ENCODE measurements at places on chromosomes 1 and 21.

- DNase-seq: no peak
Observed at GRCh38 chr1:165807613-165808012, 19.8 kb upstream of the UCK2 start.

- DNase-seq: no peak
Observed at GRCh38 chr1:183548116-183548515, 42.1 kb downstream of the NCF2 start.

GRCh38 chr1:36988741-36989193 lies 45.5 kb downstream of the GRIK3 start:
- DNase-seq: no peak

DNA sequence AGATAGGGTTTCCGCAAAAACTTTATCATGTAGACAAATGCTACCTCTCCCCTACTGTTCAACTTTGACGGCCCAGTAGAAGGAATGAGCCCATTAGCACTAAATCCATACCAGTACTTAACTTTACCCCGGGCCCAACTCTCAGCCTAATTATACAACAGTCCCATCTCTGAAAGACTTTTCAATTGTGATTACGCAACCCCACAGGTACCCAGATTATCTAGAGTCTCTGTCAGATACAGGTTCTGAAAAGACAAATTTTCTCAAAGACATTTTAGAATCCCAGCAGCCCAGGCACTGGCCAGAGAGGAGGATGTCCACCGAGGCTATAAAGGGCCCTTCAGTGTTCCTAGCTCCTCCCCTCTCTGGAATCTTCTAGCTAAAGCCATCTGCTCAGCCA lies 15.0 kb downstream of the FAM78B start:
- DNase-seq: no peak

- DNase-seq: no peak
Observed at GRCh38 chr21:44360159-44360558, 6.7 kb downstream of the TRPM2 start.

DNA sequence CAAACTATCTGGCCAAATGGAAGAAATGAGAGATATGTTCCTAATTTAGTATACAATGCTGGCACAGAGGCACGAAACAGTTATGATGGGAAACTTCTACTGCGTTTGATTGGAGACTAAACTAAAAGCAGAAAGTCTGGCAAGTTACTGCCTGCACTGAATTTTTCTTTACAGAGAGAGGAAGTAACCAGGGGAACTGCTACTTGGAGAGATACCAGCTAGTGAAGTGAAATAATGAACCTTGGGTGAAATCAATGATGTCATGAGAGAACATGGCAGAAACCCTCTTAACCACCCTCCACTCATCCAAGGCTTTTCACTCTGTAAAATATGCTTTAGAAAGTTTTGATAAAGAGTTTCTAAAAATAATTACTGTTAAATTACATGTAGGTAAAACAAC lies 29.3 kb downstream of the NIBAN1 start:
- no peak for DNase-seq

DNA sequence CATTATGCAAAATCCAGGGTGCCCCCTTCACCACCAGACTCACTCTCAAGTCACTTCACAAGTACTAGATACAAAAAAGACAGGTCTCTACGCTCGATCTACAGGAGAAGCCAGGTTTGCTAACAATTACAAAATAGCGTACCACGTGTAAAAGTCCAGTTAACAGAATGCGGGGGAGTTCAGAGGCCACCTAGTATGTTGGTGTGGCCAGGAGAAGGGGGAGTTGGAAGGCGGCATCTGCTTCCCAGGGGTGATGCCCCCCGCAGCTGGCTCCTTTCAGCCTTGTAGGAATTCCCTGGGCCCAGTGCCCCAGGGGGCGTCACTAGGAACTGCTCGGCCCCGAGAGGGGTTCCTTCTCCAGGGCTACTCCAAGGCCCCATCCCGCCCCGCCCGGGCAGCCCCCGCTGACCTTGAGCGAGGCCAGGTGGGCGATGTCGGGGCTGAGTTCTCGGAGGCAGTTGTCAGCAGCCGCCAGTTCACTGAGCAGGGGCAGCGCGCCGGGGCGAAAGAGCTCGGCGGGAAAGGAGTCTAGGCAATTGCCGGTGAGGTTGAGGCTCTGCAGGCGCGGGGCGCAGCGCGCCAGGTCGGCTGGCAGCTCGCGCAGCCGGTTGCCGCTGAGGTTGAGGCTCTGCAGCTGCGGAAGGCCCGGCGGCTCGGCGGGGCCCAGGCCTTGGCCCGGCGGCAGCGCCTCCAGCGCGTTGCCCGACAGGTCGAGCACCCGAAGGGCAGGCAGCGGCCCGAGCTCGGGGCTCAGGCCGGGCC lies 664 bp downstream of the LRRC47 start:
- DNase-seq: no peak

GRCh38 chr1:201982082-201982622 lies 296 bp upstream of the RNPEP start:
- DNase-seq: peak; percentile 74

- DNase-seq: no peak
Observed at GRCh38 chr1:197615693-197616011, 159.6 kb downstream of the DENND1B start.

DNA sequence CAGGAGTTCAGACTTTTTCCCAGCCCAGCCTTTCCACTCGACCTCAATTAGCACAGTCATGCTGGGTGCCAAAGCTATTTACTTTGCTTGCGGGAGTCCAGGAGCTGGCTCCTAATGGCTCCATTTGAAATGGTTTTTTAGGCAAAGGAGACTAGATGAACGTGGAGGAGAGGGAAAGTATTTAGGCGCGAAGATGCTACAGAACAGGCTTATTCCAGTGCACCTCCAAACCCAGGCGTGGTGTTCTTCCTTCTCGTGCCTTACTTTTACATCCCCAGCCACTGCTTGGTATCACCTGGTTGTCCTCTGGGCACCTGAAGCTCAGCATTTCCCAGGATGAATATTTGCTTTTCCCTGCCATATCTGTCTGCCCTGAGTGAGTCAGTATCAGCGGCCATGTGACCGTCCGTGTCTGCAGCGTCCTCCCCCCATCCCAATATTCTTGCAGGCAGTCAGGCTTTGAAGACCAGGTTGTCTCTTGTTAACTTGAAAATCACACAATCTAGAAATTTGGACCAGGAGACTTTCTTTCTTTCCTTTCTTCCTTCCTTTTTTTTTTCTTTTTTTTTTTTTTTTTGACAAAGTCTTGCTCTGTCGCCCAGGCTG lies 198.5 kb downstream of the DYRK1A start:
- DNase-seq: peak; percentile 34

GRCh38 chr1:61087571-61087970 lies 5.2 kb downstream of the NFIA start:
- no peak for DNase-seq

DNA sequence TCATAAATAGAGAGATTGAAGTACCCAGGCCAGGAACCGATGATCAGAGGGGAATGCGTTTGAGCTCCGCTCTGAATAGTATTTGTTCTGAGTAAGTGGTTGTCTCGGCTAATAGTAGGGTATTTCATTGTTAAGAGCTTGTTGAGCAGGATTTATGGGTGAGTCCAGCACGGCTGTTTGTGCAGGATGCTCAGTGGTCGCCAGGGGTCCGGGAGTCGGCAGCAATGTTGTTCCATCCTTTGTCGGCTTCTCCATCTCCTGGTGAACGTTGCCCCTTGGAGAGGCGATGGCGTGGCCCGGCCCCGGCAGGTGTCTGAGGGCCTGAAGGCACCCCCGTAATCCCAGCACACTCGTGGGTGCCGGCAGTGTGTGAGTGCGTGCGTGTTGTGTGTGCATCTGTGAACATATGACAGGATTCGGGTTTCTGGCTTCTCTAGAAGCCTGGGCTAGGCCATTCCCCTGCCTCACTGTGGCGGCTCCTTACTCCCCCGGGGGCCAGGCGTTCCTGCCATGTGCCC lies 160.8 kb upstream of the ARHGEF16 start:
- DNase-seq: no peak

- no peak for DNase-seq
Observed at GRCh38 chr1:248618878-248619277, 16.0 kb downstream of the OR2T11 start.

DNA sequence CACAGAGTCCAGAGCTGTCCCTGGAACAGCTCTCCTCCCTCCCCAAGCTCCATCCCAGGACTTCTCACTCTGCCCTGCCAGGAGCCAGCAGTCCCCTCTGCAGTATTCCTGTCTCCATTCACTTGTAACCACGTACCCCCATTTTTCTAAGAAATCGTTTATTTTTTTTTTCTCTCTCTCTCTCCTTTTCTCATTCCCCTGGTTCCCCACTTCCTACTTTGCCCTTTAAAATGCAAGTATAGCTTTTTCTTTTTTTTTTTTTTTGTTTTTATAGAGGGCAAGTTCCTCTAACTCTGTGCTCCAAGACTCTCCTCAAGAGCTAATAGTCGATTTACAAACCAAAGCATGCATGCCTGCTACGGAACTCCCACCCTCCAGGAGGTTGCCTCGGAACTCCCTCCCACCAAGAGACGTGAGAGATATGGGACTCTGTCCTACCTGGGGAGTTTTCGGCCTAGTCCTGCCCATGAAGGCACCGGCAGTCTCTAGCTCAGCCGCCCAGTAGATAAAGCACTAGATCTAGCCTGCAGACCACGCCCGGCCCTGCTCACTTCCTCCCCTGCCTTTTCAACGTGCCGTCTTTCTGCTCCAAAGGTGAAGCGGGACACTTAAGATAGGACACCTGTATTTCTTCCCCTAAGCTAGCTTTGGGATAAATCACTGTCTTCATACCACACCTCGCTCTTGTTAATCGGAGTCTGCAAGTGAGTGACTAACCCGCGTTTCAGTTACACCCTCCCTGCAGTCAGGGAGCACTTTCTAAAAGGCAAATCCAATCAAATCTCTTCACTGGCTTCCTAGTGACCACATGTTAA lies 27.7 kb downstream of the TNFRSF9 start:
- no peak for DNase-seq

- DNase-seq: no peak
Observed at GRCh38 chr21:19120591-19120990, 717.0 kb upstream of the TMPRSS15 start.

- no peak for DNase-seq
Observed at GRCh38 chr21:18521204-18521603, 117.6 kb upstream of the TMPRSS15 start.

DNA sequence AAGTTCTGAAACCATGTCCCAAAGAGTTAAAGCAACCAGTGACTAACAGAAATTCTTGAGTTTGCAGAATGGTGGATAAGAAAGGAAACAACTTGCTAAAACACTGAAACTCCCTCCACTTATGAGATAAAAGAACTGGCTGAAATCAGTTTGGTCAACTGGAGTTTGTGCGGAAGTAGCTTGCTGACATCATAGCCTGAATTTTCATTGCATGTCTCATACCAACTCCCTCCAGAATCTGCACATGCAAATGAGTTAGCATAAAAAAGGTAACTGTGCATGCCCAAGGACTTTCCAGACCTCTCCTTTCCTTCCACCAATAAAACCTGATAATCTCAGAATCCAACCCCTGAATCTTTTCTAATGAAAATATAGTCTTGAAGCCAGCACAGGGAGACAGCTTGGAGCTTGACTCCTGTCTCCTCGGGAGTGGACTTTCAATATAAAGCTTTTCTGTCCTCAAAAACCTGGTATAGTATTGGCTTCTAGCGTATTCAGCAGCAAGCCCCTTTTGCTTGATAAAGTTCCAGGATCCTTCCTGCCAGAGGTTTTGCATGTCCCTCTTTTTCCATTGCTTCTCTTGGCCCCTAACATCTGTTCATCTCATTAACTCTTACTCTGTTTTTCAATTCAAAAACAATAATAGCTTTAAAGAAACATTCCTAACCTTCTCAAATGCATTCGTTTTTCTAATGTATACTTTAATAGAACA lies 785.8 kb upstream of the ADGRL4 start:
- DNase-seq: no peak

DNA sequence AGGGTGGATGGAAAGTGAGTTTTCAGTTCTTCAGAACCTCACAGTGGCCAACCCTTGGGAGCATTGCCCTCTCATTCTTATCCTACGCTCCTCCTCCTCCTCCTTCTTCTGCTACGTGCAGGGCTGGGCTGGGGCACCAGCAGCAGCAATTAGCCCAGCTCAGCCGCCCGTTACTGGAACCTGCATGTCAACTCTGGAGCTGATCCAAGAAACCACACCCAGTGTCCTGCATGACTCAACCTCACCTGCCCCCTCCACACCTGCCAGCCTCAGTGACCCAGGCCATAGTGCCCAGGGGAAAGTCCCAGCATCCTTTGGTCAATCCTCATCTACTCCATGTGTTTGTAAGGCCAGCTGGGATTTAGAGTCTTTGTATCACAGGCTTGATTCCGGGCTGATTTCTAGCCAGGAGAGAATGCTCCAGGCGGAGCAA lies 12.6 kb downstream of the ELF3 start:
- DNase-seq: no peak

DNA sequence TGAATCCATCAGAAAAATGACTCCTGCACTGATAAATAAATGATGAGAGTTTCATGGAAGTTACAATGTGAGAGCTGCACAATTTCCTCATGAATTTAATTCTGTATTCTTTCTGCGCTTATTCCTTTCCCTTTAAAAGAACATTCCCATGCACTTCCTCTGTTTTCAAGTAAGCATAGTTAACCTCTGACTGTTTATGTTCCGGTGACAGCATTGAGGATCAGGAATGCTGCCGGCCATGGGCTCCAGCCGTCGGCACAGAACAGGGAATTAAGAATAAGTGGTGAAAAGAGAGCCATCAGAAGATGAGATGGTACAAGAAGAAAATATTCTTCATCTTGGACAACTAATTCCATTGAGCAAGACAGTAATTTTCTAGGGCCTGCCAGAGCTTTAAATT lies 65.3 kb downstream of the SUSD4 start:
- no peak for DNase-seq

- DNase-seq: no peak
Observed at GRCh38 chr21:31364253-31364945, 20.3 kb upstream of the TIAM1 start.

GRCh38 chr21:15018382-15018781 lies 46.4 kb downstream of the NRIP1 start:
- no peak for DNase-seq

DNA sequence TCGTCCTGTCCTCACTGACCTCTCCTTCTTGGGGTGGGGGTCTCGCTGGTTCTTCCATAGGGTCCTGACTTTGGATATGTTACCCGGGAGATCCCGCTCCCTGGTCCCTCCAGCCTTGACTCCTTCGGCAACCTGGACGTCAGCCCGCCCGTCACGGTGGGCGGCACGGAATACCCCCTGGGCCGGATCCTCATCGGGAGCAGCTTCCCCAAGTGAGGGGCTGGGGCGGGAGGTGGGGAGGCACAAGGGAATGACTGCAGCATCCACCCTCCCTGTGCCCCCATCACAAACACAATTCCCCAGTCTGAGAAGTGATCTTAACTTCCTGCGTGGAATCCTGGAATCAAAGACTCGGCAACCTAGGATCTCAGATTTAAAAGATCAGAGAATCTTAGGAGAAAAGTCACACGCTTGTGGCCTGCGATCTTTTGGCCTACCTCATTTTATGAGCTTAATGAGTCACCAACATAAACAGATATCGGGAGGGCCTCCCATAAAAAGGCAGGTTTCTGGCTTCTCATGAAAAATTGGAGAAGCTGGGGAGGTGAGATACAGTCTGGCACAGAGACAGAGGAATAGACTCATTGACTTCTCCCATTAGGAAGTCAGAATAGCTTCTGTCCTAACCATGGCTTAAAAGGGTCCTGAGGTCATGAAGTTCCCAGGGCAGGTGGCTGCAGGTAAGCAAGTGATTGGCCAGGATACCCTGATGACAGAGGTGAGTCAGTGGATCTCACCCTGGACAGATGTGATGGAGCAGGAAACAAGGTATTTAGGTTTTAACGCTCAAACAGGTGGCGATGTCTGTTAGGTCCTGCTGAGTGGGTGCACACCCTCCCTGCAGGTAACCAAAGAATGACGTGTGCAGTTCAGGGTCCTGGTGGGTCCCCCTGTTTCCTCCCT lies 15.9 kb upstream of the PADI3 start:
- peak; percentile 94 for DNase-seq

- no peak for DNase-seq
Observed at GRCh38 chr1:94471271-94471670, 53.1 kb downstream of the ABCD3 start.

All from SJSA1 (cell line).